Activated CD4-positive, alpha-beta T cell treated with anti-CD3 and anti-CD28 coated beads, Interleukin-2, amount 10 ng/mL, durations not matched to agents 7 days and 5 days (primary cell): ENCODE measurements at places on chromosomes 7 and 10.

DNA sequence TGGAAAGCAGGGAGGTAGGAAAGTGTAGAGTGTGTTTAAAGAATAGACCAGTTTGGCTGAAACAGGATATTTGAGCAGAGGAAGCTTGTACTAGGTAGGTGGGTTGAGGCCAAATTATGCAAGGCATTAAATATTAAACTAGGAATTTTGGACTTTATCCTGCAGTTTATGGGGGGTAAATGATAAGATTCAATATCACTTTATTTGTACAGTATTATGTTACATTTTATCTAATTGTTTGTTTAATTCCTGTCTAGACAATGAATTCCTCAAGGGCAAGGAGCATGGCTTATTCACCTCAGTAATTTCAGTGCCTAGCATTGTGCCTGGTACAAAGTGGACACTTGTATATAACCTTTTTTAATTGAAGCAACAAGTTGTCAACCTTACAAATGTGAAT lies 125.9 kb downstream of the CFTR start:
- no peak for DNase-seq

- no peak for DNase-seq
These were observed 98.3 kb downstream of the CDH23 start for GRCh38 chr10:71494980-71495381.

GRCh38 chr7:47226696-47227095 lies 355.2 kb downstream of the TNS3 start:
- no peak for DNase-seq

GRCh38 chr10:131211965-131212619 lies 99.4 kb downstream of the TCERG1L start:
- no peak for DNase-seq

DNA sequence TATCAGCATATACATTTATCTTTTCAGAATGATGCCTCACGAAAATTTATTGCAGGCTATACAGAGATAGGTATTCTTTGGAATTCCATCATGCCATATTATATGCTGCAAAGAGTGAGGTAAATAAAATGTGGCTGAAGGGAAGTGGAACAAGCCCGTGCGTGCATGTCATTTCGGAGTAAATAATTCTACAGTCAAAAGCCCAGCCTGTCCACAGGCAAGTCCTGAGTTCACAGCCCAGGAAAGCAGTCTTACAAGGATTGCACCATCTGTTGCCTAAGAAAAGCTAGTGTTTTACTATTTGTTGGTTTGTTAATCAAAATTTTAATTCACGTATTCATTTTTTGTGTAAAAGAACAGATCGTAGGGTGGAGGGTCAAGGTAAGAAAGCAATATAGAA lies 292.4 kb upstream of the AKR1E2 start:
- DNase-seq = no peak

DNA sequence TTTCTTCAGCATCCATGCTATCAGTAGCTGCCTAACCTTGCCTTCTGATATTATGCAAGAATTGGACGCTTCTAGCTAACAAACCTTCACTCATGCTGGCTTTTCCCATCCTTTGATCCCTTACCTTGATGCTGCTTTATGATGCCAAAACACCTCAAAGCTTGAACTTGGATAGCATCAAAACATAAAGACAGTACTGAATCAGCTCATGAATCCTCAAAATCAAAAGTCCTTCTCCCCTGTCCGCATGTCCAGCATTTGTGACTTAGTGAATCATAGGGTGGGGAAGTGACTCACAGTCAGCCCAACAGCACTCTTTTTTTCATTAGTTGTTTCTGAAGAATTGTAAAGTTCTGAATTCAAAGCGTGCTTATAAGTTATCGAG lies 89.5 kb upstream of the PIK3CG start:
- DNase-seq = no peak

DNA sequence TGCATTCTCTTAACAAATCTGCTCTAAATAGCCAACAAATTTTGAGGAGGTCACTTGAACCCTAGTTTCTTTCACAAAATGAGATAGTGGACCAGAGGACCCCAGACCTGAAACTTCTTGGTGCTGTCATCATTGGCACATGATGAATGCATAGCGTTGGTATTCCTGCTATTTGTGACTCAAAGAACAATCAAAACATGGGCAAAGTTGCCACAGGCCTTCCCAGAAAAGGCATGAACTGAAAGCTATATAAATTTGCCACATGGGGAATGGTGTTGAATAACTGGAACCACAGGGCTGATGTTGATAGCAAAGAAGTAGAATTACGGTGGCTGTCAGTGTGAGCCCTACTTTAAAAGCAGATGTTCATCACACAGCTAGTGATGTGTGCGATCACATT lies 219.9 kb upstream of the KMT2E start:
- DNase-seq = no peak

- DNase-seq = no peak
These were observed 114.5 kb upstream of the LYZL1 start for GRCh38 chr10:29174389-29174788.

GRCh38 chr7:41085244-41085643 lies 617.6 kb downstream of the INHBA start:
- DNase-seq = no peak

- DNase-seq = no peak
These were observed 102.6 kb downstream of the PARP12 start for GRCh38 chr7:139960157-139960556.

DNA sequence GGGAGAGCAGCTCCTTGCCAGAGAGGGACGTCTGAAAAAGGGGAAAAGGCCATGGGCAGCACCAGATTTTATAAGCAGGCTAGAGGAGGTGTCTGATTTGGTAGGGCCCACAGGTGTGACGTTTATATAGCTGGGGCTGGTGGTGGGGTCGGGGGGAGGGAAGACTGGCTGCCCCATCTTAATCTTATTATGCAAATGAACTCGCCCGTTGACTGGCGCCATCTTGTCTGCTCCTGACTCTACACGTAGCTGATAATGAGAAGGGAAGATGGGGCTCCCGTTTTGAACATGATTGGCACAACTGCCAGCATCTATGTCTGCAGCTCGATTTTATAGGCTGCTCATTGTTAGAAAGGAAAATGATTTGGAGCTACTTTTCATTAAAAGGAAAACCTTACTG lies 28.6 kb upstream of the CADPS2 start:
- no peak for DNase-seq

DNA sequence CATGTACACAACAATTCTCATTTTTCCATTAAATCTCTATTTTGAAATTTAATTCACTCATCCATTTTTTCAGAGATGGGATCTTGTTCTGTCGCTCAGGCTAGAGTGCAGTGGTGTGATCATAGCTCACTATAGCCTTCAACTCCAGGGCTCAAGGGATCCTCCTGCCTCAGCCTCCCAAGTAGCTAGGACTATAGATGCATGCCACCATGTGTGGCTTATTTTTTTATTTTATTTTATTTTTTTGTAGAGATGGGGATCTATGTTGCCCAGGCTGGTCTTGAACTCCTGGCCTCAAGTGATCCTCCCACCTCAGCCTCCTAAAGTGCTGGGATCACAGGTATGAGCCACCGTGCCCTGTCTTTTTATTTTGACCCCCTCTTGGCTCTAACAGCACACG lies 203.8 kb upstream of the KLF14 start:
- no peak for DNase-seq

- peak; percentile 11 for DNase-seq
These were observed 118.6 kb upstream of the CARD11 start for GRCh38 chr7:3162289-3162688.

- DNase-seq = no peak
These were observed 117.4 kb downstream of the TES start for GRCh38 chr7:116327752-116328151.

- DNase-seq = no peak
These were observed 171.3 kb upstream of the ITGB1 start for GRCh38 chr10:33129141-33129995.

GRCh38 chr7:25638590-25639244 lies 410.4 kb upstream of the NPVF start:
- DNase-seq = no peak

GRCh38 chr7:5363729-5364128 lies 59.9 kb downstream of the TNRC18 start:
- no peak for DNase-seq

DNA sequence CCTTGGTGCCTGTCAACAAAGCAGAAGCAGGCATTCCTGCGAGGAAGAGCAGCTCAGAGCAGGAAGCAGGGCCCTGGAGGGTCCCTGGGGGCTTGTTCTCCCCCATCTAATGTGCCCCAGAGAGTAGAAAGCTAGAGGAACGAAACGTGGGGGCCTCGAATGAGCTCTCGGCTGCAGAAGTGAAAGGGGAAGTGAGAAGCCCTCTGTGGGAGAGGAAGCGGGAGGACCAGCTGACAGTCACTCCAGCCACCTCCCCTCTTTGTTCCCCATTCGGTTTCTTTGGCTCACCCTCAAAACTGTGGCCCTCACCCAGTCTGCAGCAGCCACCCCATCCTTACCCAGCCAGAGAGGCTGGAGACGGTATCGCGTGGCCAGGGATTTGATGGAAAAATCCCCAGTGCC lies 25.0 kb downstream of the C10orf105 start:
- peak; percentile 57 for DNase-seq

GRCh38 chr10:78903341-78903940 lies 165.3 kb upstream of the ZMIZ1 start:
- DNase-seq = no peak

- no peak for DNase-seq
These were observed 1128.5 kb downstream of the TYW1 start for GRCh38 chr7:68125168-68125567.

- DNase-seq = no peak
These were observed 132.7 kb downstream of the SH3PXD2A start for GRCh38 chr10:103722632-103723031.

DNA sequence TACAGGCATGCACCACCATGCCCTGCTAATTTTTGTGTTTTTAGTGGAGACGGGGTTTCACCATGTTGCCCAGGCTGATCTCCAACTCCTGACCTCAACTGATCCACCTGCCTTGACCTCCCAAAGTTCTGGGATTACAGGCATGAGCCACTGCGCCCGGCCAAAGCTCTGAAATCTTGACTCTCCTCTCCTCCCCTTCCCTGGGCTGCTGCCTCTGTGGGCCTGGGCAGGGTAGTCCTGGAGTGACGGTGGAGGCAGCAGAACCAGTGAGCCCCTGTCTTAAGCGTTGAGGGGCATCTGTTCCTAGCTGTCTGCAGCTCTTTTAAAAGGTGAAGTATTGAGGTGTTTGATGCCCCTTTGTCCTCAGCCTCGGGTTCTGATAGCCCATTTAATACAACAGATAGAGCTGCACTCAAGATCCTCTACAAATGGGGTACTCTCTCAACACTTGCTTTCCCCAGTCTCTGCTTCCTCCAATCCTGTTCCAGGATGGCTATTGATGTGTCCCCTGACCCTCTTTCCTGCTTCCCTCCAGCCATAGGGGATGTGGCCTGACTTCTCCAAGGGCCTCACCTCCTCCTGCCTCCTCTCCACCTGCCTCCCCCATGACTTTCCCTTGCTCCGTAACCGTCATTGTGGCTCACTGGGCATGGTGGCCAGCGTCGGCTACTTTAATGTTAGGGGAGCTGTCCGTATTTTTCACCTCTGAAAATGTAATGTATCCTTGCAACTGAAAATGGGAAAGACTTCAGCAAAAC lies 442.5 kb downstream of the GLRX3 start:
- DNase-seq = no peak

DNA sequence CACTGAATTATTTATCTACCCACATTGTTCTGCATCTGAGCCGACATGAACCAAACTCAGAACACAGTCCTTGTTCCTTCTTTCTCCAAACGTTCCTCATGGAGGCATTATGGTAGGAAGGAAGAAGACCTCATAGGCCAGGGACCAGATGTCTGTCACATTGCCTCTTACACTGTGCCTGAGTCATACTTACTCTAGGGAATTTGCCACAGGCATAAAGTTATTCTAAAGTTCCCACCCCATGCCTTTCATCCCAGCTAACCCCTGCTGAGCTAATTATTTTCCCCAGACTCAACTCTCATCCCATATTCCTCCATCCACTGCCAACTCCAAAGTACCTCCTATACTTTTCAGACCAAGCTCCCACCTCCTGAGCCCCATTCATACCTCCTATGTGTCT lies 21.2 kb downstream of the MAT1A start:
- DNase-seq = no peak

DNA sequence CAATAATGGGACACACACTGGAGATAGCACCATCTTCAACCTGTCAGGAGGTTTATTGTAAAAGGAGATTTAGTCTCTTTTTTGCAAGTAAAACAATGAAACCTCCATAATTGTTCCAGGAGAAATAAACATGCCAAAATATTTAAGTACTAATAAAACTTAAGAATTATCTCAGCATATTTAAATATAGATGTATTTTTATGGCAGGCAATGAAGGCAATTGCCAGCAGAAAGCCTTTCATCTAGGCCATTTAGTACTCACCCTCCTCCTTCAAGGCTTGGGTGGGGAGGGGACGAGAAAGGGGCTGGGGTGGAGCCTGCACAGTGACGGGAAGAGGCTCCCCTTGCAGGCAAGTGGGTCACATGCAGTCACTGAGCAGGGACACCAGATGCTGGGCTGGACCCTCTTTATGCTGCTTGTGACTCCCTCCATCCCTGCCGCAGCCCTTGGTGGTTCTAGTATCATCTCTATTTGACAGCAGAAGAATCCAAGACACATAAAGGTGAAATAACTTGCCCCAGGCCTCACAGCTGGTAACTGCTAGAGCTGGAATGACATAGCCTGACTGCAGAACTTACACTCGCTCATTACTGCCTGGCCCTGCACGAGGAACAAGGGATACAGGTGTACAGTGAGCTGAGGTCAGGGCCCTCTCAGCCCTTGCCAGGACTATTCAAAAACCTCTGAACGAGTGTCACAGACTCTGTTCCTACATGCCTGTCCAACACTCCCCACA lies 449.5 kb upstream of the ZMIZ1 start:
- DNase-seq = no peak

GRCh38 chr10:98509745-98510144 lies 63.0 kb upstream of the HPS1 start:
- no peak for DNase-seq

DNA sequence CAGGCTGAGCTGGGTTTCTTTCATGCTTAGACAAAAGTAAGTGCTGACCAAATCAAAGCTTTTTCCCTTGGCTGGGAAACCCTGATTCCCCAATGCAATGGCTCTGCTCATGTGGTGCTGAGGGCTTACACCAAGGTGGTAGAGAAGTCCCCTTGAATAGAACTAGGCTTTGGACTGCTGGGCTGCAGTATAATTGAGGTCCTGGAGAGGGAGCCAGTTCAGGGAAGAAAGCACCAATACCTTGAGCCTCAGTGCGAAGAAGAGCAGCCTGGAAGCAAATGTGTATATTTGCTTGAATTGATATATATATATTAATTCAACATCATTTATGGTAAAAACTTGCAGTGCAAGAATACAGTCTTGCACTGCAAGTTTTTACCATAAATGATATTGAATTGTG lies 391.1 kb downstream of the RPS24 start:
- no peak for DNase-seq

- no peak for DNase-seq
These were observed 24.2 kb downstream of the PIP4K2A start for GRCh38 chr10:22690158-22690557.

DNA sequence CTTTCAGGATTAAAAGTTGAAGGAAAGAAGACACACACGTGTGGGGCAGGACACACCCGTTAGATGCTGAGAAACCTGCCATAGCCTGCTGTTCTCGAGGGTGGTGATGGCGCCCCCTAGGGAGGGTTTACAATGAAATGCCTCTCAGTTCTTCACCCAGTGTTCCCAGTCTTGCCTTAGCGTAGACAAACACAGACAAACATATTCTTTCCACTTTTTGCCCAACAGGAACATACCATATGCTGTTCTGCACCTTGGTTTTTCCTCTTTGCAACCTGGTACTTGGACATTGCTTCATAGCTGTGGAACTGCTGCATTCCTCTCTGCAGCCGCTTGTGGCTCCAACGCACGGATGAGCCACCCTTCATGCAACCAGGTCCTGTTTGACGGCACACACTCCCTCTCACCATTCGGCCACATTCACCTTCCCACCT lies 23.3 kb upstream of the HSPA12A start:
- DNase-seq = peak; percentile 63
